ENCODE measurements at places on chromosomes 1 and 21. TPM values are rescaled to one million over a fixed set of nuclear protein-coding genes. Genes with fewer than 3 reads are reported as not detected.

- peak; percentile 45 for DNase-seq
Measured at GRCh38 chr1:47235806-47236205, 3.8 kb upstream of the TAL1 start.

- DNase-seq = no peak
Measured at GRCh38 chr1:201933840-201934430, 12.4 kb downstream of the LMOD1 start.

Gene MMP23B
- total RNA-seq = 2.5 TPM

Gene SPRR2A
- 0.71 TPM for total RNA-seq

All from lower leg skin (tissue), 4 donors.